Skeletal muscle tissue (tissue), 5 donors: ENCODE measurements at places on chromosomes 7 and 10. TPM values are rescaled to one million over a fixed set of nuclear protein-coding genes. Genes with fewer than 3 reads are reported as not detected.

The TFR2 gene
- 1.0 TPM for total RNA-seq

The PPP2R2D gene
- total RNA-seq, result 27.1 TPM

The NCF1 gene
- total RNA-seq, result 1.6 TPM

The PLPP4 gene
- total RNA-seq, result 0.52 TPM

The KNDC1 gene
- total RNA-seq, result 0.52 TPM

The ZFAND2A gene
- 10.4 TPM for total RNA-seq

The TMEM176B gene
- 18.3 TPM for total RNA-seq

The C10orf120 gene
- not detected for total RNA-seq

The GOT1 gene
- total RNA-seq, result 27.1 TPM

The TMEM178B gene
- 0.52 TPM for total RNA-seq

The PLAU gene
- total RNA-seq, result 21.4 TPM

The LYZL1 gene
- not detected for total RNA-seq

The SLC35G1 gene
- total RNA-seq, result 1.0 TPM

The KLF14 gene
- total RNA-seq, result 0.52 TPM

The VAX1 gene
- not detected for total RNA-seq

The UCN3 gene
- total RNA-seq, result not detected

The NME8 gene
- not detected for total RNA-seq
